ENCODE measurements at places on chromosomes 4 and X.

- no peak for DNase-seq
Measured at GRCh38 chr4:24471486-24472160, 112.7 kb downstream of the DHX15 start.

DNA sequence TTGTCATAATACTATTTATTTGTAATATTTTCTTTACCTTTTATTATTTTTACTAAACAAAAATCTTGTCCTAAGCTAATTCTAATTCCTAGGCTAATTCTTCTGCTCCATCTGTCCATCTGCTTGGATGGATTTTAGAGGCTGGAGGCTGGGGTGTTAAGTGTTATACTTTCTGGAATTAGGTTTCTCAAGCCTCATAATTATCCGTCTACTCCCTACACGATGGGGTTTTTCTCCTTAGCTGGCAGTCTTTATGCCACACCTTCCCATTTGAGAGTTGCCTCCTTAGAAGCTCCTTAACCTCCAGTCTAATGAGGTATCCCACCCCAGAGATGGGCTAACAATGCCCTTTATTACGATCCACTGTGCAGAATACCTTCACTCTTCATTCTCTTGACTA is 37.6 kb upstream of the LGI2 start:
- no peak for DNase-seq

- no peak for DNase-seq
Measured at GRCh38 chr4:38132843-38133662, 172.9 kb downstream of the PTTG2 start.

DNA sequence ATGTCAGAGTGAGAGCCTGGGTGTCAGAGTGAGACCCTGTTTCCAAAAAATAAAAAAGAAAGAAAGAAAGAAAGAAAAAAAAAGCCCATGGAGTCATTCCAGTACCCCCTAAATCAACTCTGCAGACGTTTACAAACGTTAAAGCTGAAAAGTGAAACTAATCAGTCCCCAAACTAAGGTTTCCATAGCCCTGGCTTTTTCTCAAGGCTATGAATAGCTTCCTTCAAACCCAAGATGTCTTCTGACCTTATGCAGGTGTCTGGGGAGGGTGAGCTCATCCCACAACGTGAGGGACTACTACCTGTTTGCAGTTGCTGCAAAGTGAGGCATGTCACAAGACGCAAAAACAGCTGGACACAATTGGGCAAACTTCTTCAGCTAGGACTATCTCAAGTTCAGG is 144.0 kb downstream of the SH3KBP1 start:
- no peak for DNase-seq

DNA sequence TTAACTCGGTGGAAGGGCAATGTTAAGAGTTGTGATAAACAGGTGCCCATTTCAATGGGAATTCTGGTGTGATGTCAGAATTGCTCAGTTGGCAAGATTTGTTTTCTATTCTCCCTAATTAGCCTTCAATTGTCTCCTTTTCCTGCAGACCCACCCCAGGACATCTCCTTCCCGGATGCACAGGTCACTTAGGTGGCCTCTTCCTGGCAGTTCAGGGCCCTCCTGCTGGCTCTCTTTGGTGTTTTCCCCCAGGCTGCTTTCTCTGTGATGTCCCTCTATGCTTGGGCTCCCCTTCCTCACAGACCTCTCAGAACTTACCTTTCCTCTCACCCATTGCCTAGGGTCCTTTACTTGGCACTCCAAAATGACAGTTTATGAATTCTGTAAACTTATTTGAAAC is 126.3 kb downstream of the GPAT3 start:
- DNase-seq = no peak

DNA sequence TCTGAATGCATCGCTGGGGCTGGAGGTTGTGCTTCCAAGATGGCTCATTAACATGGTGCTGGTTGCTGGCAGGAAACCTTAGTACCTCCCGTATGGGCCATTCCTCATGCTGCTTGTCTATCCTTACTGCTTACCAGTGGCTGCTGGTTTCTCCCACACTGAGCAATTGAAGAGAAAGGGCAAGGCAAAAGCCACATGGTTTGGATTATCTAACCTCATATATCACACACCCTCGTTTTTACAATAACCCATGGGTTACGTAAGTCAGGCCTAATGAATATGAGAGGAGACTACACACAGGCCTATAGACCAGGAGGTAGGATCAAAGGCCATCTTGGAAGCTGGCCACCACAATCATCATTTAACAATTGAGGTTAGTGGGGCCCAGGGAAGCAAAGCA is 141.8 kb upstream of the EDNRA start:
- DNase-seq = no peak

DNA sequence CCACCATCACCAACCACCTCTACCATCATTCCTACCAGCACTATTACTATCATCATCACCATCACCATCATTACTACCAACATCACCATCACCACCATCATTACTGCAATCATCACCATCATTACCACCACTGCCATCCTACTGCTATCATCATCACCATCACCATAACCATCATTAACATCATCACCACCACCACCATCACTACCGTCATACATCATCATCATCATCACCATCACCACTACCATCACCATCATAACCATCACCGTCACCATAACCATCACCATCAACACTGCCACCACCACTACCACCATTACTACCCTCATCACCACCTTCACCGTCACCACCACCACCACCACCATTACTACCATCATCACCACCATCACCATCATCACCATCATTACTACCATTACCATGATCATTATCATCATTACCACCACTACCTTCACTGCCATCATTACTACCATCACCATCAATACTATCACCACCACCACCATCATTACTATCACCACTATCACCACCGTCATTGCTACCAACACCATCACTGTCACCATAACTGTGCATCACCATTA is 71.8 kb downstream of the PSAPL1 start:
- DNase-seq = no peak

GRCh38 chrX:151225843-151226242 is 49.5 kb downstream of the GPR50 start:
- no peak for DNase-seq

GRCh38 chr4:13706120-13706519 is 78.6 kb upstream of the BOD1L1 start:
- no peak for DNase-seq

DNA sequence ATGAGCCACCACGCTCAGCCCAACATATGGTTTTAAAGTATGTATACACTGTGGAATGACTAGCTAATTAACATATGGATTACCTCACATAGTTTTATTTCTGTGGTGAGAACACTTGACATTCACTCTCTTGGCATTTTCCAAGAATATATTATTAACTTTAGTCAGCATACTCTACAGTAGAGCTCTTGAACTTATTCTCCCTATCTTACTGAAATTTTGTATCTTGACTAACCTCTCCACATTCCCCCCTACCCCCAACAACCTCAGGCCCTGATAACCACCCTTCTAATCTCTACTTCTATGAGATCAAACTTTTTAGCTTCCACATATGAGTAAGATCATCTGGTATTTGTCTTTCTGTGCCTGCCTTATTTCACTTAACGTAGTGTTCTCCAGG is 38.6 kb upstream of the AGA start:
- no peak for DNase-seq

DNA sequence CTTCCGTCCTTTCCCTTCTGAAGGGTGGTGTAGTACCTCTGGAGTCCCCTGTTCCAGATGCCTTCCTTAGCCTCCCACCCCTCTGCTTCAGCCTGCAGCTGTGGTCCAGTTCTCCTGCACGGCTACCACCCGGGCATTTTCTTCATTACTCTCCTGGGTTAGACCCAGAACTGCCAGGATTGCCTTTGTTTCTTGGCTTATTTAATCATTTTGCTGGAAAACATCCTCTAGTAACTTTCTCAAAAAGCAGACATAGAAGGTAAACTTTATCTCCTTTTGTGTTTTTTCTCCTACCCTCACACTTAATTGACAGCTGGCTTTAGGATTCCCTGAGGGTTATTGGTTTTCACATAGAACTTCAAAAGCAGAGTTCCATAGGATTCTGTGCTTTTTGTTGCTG is 20.2 kb downstream of the ANAPC4 start:
- DNase-seq = no peak

DNA sequence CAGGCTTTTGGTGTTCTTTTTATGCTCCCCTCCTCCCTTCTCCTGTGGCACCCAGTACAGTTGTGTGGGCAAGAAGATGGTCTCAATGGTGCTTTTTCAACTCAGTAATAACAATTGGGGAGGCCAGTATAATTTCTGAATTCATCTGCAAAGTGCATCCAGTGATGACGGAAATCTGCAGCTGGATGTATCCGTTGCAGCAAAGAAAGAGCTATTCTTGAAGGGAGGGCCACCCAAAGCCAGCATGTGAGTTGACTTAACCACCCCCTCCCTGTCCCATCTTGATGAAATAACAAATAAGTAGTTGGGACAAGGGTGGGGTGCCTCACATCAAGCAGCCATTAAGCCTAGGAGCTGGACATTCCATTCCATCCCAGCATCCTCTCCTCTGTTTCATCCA is 30.7 kb downstream of the TSC22D3 start:
- no peak for DNase-seq

DNA sequence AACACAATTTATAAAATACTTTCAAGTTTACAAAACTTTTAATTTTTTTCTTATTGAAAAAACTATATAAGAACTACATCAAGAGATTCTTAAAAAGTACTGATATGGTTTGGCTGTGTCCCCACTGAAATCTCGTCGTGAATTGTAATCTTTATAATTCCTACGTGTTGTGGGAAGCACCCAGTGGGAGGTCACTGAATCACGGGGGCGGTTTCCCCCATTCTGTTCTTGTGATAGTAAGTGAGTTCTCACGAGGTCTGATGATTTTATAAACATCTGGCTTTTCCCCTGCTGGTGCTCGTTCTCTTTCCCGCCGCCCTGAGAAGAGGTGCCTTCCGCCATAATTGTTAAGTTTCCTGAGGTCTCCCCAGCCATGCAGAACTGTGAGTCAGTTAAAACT is 88.5 kb downstream of the FRAS1 start:
- no peak for DNase-seq

DNA sequence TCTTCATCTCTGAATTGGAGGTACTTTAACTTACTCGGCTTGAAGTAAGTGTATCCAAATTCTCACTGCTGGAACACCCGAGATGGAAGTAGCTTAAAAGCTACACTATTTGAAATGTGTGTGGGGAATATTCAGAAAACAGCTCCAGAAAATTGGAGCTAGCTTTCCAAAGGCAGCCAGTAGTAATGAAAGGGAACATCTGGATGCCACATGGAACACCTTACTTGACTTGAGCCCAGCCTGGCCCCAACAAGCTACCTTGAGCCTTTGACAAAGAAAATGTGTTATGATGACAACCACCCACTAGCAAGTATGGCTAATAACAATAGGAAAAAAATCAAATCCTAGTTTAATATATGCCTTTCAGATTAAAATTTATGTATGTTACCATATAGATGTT is 161.5 kb downstream of the PRDM5 start:
- no peak for DNase-seq

DNA sequence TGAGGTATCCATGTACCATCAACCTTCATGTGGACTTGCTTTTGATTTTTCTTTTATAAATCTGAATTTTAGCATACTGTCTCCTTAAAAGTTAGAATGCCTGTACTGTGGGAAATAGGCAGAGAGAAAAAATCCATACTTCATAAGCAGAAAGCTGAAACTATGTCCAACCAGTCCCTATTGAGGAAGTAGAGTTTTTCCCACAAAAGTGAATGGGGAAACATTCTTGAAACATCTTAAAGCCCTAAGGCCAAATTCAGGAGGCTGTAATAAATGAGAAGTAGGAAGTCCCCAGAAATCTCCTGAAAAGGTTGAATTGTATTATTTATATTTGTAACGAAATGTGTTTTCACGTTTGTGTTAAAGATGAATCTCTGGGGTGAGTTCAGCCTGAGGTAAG is 56.3 kb downstream of the ENOX2 start:
- no peak for DNase-seq

GRCh38 chr4:152673489-152673888 is 6.3 kb downstream of the TMEM154 start:
- DNase-seq = no peak

- no peak for DNase-seq
Measured at GRCh38 chrX:100964362-100964761, 5.1 kb upstream of the ARL13A start.

DNA sequence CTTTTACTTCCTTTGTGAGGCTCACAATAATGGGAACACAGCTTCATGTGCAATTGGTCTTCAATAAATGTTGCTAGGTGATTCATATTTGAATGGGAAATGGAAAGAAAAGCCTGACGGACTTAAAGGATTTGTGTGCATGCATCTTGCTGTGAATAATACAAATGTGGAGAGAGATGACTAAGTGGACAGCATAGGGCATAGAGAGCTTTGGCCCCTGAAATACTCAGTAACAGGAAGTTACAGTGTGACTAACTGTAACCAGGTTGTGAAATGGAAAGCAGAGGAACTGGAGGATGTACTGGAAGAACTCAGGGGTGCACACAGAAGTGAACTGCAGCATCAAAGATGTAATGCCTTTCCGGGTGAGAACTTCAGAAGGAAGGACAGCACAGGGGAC is 206.7 kb downstream of the MGST2 start:
- DNase-seq = peak; percentile 58

DNA sequence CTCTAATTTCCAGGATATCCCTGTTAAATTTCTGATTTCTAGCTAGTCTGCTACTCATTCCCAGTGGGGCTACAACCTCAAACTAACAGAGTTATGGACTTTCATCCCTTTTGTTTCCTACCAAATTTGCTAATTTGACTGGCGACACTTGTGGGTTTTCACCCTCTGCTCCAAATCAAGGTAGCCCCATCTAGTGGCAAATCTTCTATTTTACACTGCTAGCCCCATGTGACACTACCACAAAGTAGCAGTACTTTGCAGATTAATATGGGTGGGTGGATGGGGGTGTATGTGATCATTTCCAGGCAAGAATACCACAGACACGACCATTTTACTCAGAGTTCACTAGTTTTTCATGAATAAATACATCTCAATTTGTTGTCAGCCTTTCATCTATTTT is 150.3 kb downstream of the MSL3 start:
- no peak for DNase-seq

GRCh38 chr4:26061248-26061986 is 147.4 kb downstream of the SMIM20 start:
- DNase-seq = no peak

DNA sequence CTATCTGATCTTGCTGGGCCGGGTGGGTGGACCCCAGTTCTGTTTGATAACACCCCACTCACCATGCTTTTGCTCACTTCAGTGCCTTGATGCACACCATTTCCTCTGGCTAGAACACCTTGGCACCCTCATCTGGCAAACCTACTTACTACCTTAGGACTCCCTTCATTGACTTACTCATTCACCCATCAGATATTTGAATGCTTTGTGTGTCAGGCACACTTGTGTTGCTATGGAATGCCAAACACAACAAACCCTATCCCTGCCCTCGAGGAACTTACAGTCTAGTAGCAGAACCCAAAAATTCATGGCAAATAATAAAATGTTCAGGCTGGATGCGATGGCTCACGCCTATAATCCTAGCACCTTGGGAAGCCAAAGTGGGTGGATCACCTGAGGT is 13.9 kb downstream of the CCNG2 start:
- no peak for DNase-seq

- DNase-seq = no peak
Measured at GRCh38 chr4:107034091-107034995, 1.8 kb downstream of the DKK2 start.
